Thyroid gland (tissue), 4 donors: ENCODE measurements at places on chromosomes 11 and 22. TPM values are rescaled to one million over a fixed set of nuclear protein-coding genes. Genes with fewer than 3 reads are reported as not detected.

- no peak for DNase-seq
Observed at GRCh38 chr22:44909241-44909640, 100.6 kb downstream of the PHF21B start.

DNA sequence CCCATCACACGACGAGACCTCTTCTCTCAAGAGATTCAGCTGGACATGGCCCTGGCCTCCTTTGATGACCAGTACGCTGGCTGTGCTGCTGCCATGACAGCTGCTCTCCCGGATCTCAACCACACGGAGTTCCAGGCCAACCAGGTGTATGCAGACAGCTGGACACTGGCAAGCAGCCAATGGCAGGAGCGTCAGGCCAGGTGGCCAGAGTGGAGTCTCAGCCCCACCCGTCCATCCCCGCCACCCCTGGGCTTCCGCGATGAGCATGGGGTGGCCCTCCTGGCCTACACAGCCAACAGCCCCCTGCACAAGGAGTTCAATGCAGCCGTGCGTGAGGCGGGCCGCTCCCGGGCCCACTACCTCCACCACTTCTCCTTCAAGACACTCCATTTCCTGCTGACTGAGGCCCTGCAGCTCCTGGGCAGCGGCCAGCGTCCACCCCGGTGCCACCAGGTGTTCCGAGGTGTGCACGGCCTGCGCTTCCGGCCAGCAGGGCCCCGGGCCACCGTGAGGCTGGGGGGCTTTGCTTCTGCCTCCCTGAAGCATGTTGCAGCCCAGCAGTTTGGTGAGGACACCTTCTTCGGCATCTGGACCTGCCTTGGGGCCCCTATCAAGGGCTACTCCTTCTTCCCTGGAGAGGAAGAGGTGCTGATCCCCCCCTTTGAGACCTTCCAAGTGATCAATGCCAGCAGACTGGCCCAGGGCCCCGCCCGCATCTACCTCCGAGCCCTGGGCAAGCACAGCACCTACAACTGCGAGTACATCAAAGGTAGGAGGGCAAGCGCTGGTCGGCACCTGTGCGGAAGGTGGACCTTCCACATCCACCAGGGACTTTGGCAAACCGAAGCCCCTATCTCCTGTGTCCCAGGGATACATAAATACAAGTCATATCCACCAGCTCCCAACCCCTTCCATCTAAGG is 11.3 kb downstream of the CHRNA10 start:
- DNase-seq, result no peak

DNA sequence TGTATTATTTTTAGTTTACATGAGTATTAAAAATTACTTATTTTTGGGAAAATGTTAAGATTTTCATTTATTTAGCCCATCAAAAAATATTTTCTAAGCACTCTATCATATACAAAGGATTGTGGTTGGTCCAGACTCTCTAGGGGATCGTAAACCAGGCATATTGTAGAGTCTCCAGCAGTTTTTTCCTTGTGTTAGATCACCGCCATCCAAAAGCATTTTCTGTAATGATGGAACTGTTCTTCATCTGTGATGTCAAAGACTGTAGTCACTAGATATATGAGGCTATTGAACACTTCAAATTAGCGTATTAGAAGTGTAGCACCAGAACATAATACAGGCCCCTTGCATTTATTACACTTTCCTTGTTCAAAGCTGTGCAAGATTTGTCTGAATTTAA is 154.9 kb downstream of the SBF2 start:
- DNase-seq, result no peak

GRCh38 chr22:22181341-22181850 is 63.2 kb upstream of the VPREB1 start:
- DNase-seq, result no peak

- DNase-seq, result no peak
Observed at GRCh38 chr22:22721681-22722354, 77.4 kb downstream of the GGTLC2 start.

DNA sequence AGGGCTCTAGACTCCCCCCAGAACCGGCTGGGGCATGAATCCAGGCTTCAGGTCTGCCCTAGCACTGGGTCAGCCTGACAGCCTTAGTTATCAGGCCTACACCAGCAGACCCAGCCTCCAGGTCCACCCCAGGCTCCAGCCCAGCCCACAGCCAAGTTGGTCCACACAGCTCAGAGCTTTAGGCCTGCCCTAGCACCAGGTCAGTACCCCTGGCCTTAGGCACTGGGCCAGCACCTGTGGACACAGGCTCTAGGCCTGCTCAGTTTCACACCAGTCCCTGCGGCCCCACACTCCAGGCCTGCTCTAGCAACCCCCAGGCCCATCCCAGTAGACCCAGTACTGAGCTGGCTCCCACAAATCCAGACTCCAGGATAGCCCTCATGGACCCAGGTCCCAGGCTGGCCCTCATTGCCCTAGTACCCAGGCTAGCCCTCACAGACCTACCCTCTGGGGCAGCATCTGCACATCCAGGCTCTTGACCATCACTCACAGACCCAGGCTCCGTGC is 52.7 kb downstream of the CLPB start:
- no peak for DNase-seq

GRCh38 chr11:120035756-120036155 is 102.2 kb downstream of the TRIM29 start:
- no peak for DNase-seq

DNA sequence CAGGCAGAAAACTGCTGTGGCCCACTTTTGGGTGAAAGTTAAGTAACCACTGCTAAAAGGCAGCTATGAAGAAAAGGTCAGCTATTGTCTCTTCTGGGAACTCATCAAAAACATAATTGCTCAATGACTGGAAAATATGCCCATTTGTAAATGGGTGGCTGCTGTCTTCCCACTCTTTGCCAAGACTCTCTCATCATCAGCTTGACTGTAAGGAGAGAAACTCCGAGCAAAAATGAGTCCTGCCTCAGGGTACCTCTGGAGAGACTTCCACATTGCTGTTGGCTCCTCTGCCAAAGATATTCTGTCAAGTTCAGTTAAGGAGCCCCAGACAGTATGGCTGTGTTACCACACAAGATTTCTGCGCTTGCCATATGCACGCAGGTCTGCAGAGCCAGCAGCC is 138.7 kb downstream of the BBOX1 start:
- no peak for DNase-seq

DNA sequence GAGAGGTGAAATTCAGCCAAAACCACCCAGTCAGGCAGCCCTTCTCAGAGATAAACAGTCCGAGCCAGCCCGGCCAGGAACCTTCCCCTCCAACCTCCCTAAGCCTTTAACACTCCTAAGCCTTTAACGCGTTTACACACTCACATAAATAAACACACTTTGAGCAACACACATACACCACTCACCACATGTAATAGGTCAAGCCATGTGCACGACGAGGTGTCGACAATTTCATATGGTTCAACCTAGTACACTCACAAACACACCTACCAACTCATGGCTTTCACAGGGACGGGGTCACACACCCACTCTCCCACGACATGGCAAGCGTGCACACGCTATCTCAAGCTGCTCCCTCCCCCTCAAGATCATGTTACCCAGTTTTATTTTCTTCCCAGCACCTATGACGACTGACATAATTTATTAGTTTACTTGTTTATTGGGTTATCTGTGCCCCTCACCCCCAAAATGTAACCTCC is 15.5 kb downstream of the SLC43A1 start:
- no peak for DNase-seq

- DNase-seq, result peak; percentile 54
Observed at GRCh38 chr11:73320763-73321603, 12.9 kb downstream of the ARHGEF17 start.

GRCh38 chr11:131811383-131811782 is 441.0 kb downstream of the NTM start:
- DNase-seq, result no peak

DNA sequence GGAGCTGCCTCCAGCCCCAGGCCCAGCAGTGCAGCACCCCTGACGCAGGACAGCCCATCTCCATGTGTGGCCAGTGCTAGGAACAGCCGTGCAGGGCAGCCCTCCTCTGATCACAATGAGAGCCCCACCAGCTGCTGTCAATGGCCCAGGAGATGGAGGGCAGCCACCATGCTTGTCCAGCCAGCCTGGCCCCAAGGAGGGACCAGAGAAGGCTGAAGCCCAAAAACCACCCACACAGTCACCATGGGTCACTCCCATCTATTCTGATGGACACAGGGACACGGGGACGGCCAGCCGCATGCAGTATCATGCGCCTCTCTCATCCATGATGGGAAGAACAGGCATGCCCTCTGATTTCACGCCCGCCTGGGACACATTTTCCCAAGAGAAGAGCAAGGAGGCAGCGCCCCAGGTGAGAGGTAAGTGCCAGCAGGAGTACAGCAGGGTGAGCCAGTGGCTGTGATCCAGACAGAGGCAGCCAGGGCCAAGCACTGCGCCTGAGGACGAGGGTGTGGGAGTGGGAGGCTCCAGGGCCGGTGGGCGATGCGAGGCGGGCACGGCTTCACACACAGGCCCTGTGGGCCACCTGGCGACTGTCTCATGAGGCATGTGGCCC is 33.6 kb upstream of the GNB1L start:
- DNase-seq, result no peak

DNA sequence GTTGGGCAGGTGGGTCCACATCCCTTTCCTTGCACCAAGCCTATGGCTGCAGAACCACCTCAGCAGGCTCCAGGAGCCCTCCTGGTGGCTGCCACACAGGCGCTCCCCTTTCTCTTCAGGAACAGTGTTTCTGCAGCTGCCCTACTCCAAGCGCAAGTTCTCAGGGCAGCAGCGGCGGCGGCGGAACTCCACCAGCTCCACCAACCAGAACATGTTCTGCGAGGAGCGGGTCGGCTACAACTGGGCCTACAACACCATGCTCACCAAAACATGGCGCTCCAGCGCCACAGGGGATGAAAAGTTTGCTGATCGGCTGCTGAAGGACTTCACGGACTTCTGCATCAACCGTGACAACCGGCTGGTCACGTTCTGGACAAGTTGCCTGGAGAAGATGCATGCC is 38.2 kb upstream of the YWHAH start:
- no peak for DNase-seq

DNA sequence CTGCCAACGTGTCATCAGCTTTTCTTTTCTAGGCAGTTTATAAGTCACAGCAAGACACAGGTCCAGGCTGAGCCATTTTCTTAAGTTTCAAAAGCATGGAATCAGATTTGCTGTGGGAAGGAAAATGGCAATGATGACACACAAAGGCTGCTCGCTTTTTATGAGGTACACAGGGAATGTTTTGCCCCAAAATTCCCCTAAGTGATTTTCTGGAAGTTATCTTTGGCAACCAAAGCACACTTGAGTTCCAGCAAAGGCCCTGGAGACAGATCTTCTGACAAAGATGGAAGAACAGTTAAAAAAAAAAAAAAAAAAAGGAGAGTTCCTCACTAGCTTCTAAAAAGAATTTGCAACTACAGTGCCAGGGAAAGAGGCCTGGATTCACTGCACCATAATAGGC is 260.8 kb downstream of the LARGE1 start:
- no peak for DNase-seq

GRCh38 chr11:42043312-42043711 is 583.9 kb upstream of the LRRC4C start:
- DNase-seq, result no peak

- no peak for DNase-seq
Observed at GRCh38 chr11:60879971-60880588, 12.7 kb downstream of the ZP1 start.

DNA sequence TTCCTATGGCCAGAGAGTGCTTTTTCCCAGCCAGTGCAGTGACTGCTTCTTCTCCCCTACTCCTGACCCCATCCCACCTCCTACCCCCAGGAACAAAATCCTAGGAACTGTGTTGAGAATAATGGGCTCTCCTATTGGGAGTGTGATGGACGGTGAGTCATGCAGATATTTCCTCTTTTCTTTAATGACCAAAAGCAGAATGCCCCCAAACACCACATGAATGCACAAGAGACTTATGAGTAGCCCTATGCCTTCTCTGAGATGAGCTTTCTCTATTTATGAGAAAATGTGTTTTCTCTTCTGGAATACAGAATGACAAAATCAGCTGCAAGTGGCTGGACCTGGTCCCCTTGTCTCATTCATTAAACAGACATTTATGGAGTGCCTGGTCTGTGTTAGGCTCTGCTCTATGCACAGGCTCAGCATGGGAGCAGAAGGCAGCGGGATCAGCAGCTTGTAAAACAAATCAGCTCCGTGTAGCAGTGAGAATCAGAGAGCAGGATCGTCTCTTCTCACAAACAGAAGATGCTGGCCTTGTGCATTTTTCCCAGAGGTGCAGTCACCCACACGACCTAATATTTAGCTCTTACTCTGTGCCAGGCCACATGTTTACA is 47.5 kb upstream of the GALNT18 start:
- DNase-seq, result no peak

GRCh38 chr22:32080904-32081303 is 37.8 kb downstream of the SLC5A1 start:
- peak; percentile 16 for DNase-seq

The KLHL35 gene
- 3.6 TPM for total RNA-seq

The TSPAN18 gene
- total RNA-seq, result 7.8 TPM

The SEC14L6 gene
- total RNA-seq, result 0.11 TPM

The MRE11 gene
- 20.8 TPM for total RNA-seq

The OR5P2 gene
- not detected for total RNA-seq

The MMP11 gene
- total RNA-seq, result 2.3 TPM

The OR5D18 gene
- total RNA-seq, result not detected

The NPAS4 gene
- total RNA-seq, result not detected

The FDXACB1 gene
- total RNA-seq, result 3.0 TPM
